Activated T-cell treated with anti-CD3 and anti-CD28 coated beads, Interleukin-2, amount 50 U/mL, for 48 hours (primary cell): ENCODE measurements at places on chromosomes 5 and 9.

DNA sequence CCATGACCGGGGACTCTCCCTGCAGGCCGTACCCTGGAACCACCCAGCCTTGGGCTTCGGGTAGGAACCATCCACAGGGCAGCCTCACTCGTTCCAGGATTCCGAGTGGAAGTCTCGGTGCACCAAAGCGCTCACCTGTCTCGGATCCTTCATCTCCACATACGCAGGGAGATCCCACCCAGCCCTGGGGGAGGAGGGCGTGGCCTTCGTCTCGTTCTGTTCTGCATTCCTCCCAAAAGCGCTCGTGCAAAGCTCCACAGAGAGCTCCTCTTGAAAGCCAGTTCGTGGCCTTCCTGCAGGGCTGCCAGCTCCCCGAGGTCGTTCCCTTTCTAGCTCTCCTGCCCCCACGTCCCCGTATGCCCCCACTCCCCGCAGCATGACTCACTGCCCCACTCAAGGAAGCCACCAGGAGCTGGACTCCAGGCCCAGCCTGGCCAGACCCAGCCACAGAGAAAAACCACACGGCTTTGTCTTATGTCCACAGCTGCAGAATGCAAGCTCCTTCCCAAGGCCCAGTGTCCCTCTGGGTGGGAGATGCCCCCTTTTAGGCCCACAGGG, 65.0 kb upstream of the SARDH start:
- no peak for DNase-seq

DNA sequence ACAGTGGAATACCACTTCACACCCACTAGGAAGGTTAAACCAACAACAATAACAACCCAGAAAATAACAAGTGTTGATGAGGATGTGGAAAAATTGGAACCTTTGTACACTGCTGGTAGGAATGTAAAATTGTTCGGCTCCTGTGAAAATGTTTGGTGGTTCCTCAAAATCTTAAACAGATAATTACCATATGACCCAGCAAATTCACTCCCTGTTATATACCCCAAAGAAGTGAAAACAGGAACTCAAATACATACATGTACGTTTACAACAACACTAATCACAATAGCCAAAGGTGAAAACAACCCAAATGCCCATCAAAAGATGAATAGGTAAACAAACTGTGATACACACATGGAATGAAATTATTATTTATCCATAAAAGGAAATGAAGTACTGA, 178.5 kb upstream of the PHYKPL start:
- DNase-seq: no peak

DNA sequence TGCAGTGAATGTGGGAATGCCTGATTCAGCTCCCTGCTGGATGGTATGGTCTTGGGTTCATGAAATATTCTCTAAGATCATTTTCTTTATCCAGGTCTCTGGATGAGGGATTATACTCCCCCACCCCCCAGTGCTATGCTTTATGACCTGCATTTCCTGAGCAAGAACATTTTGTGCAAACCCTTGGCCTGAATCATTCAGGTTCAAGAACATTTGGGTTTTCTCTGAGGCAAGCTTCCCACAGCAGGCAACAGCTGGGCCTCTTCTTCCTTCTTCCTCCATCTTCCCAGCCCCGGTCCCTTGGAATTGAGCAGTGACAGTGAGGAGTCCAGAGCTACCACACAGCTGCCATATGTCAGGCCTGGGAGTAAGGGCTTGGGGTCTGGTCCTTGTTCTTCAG, 58.6 kb upstream of the TNFSF15 start:
- DNase-seq: no peak

GRCh38 chr5:169958278-169958677, 22.0 kb downstream of the INSYN2B start:
- no peak for DNase-seq

DNA sequence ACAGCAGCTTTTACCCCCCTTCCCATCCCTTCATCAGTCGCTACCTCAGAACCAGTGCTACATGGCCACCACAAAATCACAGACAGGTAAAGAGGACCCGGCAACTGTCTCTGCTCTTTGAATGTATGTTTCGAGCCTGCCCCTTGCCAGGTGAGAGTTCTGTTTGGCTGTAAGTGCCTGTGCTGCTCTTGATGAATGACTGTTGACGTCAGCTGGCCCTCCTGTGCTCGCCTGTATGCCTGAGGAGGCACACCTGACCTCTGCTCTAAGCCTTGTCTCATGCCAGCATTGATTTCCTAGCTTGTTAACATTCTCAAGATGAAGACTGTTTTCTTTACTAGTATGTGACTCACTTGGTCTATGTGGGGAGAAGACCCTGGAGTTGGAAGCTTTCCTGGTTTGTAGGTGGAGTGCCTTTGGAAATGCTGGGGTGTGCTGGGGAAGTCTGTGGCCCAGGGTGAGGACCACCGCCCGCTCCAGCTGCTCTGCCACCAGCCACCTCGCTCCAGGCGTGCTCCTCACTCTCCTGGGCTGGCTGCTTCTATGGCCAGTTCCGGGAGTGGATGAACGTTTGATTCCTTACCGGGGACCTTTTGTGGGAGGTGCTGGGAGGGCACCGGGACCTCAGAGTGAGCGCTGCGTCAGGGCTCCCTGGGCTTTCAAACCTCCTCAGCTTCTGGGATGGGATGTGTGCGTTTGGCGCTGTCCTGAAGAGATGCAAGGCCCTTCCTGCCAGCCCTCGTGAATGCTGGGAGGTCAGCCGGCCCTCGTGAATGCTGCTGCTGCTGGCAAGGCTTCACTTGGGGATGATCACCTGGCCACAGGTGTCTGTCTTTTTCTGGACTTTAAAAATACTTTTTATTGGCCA, 109.9 kb downstream of the EHMT1 start:
- DNase-seq: no peak
